NCI-H345 (cell line): ENCODE measurements at places on chromosomes 2 and 18.

DNA sequence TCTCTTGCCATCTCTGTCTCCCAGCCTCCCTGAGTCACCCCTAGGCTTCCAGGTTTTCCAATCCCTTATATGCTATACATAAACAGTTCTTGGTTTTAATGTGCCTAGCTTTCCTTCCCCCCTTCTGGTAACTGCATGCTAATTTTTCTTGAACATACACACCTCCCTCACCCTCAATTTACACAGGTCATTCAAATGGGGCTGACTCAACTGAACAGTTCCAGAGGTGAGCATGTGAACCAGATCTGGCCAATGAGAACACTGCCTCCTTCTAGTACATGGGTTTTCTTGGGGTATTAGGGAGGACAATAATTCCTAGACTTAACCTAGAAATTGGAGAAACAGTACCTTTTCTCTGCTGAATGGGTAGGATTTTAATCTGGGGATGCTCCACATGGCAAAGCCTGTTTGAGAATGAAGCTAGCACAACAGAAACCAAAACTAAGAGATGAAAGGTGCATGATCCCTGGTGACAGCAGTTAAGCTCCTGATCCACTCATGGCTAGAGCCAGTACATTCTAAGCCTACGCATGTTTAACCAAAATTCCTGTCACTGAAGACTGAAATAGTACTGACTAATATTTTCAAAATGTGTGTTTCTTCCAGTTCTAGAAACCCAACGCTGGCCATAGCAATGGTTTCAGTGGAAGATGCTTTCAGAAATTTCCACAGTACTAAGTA lies 11.8 kb downstream of the SLC25A12 start:
- no peak for DNase-seq

- no peak for DNase-seq
Observed at GRCh38 chr2:148282201-148282600, 261.3 kb downstream of the MBD5 start.

- no peak for DNase-seq
Observed at GRCh38 chr2:118847762-118848172, 319 bp upstream of the EN1 start.

DNA sequence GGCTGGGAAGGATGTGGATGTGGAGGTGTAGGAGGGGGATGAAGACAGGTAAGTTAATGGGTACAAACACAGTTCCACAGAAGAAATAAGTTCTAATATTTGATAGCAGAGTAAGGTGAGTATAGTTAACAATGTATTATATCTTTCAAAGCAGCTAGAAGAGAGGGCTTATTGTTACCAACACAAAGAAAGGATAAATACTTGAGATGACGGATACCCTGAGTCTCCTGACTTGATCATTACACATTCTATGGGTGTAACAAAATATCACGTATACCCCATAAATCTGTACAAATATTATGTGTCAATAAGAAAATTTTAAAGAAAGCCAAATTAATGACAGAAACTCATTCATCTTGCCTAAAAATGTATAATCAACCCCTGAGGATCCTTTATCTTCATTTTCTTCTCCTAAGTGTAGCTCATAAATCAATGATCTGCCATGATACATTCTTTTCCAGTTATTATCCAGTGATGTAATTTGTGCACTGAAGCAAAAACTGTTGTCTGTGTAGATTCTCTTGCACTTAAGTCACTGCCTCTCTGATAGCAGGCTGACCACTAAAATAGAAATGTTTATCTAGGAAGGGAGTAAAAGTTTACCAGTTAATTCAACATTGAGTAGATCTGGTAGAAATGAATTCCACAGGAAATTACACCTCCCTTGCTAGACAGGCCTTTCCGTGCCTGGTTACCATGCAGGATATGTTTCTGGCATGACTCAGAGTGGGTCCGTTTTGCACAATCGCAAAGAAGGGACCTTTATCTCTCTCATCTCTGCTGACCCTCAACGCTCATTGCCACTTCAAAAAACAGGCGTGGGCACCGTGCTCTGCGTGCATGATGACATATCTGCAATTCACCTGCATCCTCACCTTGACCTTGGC lies 249.7 kb upstream of the NCKAP5 start:
- no peak for DNase-seq

DNA sequence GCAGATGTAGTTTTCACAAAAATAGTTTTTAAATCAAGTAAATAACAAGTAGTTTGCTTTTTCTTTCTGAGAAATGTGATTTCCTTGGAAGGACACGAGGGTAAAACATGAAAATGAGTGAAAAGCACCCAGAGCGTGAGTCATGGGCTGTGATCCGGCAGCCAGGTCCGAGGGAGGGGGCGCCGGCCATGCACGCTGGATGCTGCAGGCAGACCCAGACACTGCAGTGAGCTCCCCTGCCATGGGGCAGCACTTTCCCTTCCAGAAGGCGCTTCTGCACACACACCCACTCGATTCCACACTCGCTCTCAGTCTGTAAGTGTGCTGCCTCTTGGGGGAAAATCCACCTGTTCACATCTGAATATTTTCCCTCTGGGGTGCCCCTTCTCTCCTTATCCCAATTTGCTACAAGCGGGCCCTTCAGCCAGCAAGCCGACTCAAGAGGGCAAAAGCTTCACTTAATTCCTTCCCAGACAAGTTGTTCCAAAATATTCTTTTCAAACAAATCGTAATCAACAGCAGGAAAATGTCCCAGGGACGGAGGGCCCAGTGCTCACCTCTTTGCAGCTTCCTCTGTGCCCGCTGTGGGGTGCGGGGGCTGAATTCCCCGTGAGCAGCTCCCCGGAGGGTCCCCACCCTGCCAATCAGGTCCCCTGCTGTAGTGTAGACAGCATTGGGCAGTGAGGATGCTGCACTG lies 87.0 kb upstream of the ID2 start:
- DNase-seq, result no peak

GRCh38 chr2:158966312-158966711 lies 2.1 kb upstream of the TANC1 start:
- DNase-seq, result no peak

DNA sequence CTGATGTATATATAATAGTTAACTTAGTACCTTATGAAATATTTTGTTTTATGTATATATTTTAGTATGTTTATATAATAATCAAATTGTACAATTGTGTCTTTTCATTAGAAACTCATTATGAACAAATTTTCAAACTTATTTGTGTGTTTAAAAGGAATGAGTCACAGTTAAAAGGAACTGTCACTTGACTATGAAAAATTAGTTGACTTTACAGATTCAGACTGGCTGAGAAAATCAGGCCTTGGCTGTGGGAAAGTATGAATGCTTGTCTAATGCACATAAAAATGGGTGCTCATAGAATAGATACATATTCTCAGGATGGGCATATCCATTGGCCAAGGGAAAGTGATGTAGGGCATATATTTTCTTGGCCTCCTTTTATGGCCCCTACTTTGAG lies 576.8 kb downstream of the SATB2 start:
- no peak for DNase-seq

DNA sequence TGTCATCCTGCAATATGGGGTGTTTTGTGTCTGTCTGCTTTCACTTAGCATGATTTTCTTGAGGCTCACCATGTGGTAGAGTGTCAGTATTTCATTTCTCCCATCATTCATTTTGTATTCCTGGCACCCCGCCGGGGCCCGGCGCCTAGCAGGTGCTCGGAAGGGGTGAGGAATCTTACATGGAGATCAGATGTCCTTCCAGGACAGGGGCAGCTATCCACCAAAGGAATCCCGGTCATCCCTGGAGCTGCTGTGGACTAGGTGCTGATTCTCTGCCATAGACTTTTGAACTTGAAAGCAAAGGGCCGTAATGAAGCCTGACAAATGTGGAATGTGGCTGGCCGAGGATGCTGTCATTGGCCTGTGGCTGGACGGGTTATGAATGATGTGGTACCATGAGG lies 2.4 kb downstream of the PRELID3A start:
- no peak for DNase-seq

DNA sequence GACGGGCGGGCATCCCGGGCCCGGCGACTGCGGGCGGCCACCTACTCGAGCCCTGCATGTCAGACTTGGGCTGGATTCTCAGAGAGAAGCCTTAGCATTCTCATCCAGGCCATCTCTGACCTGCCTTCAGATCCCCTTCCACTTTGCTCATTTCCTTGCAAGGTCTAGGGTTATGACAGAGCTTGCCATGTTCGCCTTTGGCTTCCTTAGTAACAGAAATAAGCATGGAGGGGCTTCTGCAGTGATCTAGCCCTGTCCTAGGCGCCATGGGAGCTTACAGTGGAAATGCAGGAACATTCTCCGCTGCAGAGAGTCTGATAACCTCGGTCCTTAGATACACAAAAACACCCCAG lies 632 bp upstream of the ACVR1 start:
- peak; percentile 26 for DNase-seq

DNA sequence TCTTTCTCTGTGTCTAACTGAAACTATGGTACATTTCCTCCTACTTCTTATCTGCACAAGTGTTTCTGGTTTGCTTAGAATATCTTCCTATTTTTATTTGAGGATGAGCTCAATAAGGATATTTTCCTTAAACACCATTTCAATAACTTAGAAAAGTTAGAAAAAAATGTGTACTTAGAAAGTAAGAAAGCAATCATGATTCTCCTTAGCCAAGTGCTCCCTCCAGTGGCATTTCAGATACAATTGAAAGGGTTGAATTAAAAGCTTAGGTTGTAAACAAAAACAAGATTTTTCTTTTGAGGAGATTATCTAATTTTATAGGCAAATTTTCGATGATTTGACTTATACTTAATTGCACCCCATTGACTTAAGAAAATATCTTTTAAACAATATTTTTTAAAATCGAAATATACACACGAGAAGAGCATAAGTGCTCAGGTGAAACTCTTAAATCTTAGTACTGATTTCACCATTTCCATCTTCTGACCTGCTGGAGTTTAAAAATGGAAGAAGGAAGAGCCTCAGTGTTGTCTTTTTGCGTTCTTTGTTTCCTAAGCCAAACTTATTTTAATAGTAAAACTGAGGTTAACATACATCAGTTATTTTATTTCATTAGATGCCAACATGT lies 26.9 kb downstream of the C18orf63 start:
- DNase-seq, result peak; percentile 39

GRCh38 chr2:218259099-218259961 lies 1.5 kb upstream of the GPBAR1 start:
- DNase-seq, result no peak
